ENCODE measurements at places on chromosomes 5 and 9. TPM values are rescaled to one million over a fixed set of nuclear protein-coding genes. Genes with fewer than 3 reads are reported as not detected.

NUTM2G gene
- total RNA-seq: not detected

UBE2QL1 gene
- not detected for total RNA-seq

IFNK gene
- total RNA-seq: not detected

JAKMIP2 gene
- total RNA-seq: not detected

CCNI2 gene
- total RNA-seq: 0.25 TPM

ANKRD55 gene
- total RNA-seq: 2.3 TPM

SPATA9 gene
- 0.39 TPM for total RNA-seq

TOR2A gene
- total RNA-seq: 19.6 TPM

CYLC2 gene
- not detected for total RNA-seq

MARCOL gene
- total RNA-seq: not detected

KDM3B gene
- 23.9 TPM for total RNA-seq

SLCO4C1 gene
- total RNA-seq: not detected

FAM81B gene
- total RNA-seq: not detected

LCN15 gene
- 1.6 TPM for total RNA-seq

GARNL3 gene
- 1.1 TPM for total RNA-seq

CTXN3 gene
- not detected for total RNA-seq

CYSRT1 gene
- 0.20 TPM for total RNA-seq

PTGER4 gene
- total RNA-seq: 73.7 TPM

NOXA1 gene
- total RNA-seq: not detected

TOR4A gene
- 41.4 TPM for total RNA-seq

LCN6 gene
- total RNA-seq: not detected

Measured in mammary microvascular endothelial cell (primary cell).